ENCODE measurements at places on chromosomes 1 and 21.

GRCh38 chr21:23886828-23887724 is 1720.2 kb downstream of the MRPL39 start:
- no peaks in the 10 kb centered on the region for H3K27me3 ChIP-seq
- no peaks in the 10 kb centered on the region for H3K36me3 ChIP-seq
- no peak for DNase-seq

DNA sequence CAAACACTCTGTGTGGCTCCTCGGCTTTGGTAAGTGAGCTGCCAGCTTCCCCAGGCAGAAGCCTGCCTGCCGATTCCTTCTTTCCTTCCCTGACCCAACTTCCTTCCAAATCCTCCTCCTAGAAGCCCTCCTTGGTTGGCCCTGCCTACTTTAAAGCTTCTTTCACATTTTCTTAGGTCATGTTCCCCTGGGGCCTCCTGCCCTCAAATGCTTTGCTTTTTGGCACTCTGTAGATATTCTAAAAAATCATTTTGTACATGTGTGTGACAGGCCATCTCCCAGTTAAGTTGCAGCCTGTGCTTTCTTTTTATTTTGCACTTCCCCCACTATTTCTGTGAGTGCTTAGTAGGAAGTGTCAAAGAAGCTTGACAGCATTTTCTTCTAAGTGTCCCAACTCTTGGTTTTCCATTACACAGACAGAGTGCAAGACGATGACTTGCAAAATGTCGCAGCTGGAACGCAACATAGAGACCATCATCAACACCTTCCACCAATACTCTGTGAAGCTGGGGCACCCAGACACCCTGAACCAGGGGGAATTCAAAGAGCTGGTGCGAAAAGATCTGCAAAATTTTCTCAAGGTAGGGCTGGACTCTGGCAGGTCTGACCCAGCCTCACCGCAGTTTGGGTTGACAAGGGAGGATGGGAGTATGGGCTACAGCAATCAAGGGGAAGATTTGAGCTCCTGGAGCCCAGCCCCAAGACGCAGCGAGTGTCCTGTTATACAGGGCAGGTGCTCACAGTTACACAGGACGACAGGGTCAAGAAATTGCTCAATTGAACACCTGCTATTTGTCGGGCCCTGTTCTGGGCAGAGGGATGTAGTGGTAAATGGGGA is at the start of gene S100A9:
S100A9 (plus strand) TSS at position 2 of the 838 bp plus-strand sequence; CDS start at position 432, 430 bp downstream.
- no peaks in the 10 kb centered on the region for H3K36me3 ChIP-seq
- no peak within 1 kb of the TSS for H3K4me3 ChIP-seq
- H3K4me1 ChIP-seq, result peaks cover 16% of the 10 kb centered on the region
- no peaks in the 10 kb centered on the region for H3K27me3 ChIP-seq

GRCh38 chr1:88175631-88176226 is 508.3 kb upstream of the PKN2 start:
- H3K27ac ChIP-seq, result no peak overlapping the region
- no peaks in the 10 kb centered on the region for H3K36me3 ChIP-seq
- DNase-seq, result no peak
- no peak overlapping the region for H3K4me3 ChIP-seq
- no peaks in the 10 kb centered on the region for H3K27me3 ChIP-seq
- no peaks in the 10 kb centered on the region for H3K4me1 ChIP-seq

DNA sequence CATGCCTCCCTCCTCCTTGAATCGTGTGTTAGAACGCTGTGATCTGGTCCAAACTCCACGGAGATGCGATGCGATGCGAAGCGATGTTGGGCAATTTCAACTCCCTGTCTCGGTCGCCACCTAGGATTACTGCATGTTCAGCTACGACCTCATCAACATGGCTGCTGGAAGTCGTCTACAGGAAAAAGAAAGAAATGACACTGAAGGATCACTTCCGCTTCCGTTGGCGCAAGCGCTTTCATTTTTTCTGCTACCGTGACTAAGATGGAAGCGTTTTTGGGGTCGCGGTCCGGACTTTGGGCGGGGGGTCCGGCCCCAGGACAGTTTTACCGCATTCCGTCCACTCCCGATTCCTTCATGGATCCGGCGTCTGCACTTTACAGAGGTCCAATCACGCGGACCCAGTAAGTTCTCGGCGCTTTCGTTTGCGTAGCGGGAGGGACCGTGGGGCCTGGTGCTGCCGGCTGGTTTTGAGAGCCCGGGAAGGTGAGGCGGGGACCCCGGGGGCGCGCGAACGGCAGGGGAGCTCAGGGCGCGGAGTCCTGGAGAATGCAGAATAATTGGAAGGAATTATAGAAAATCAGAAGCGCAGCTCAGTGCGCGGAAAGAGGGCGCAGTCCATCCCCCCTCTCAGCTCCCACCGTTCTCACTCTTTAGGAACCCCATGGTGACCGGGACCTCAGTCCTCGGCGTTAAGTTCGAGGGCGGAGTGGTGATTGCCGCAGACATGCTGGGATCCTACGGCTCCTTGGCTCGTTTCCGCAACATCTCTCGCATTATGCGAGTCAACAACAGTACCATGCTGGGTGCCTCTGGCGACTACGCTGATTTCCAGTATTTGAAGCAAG is at the start of gene PSMB4:
PSMB4 (plus strand) TSS at position 250 of the 848 bp plus-strand sequence; CDS start at position 265, 15 bp downstream.
- H3K27ac ChIP-seq, result peak within 1 kb of the TSS; percentile 87
- H3K36me3 ChIP-seq, result peaks cover 23% of the 10 kb centered on the region
- H3K4me1 ChIP-seq, result peaks cover 12% of the 10 kb centered on the region
- DNase-seq, result peak; percentile 58
- no peaks in the 10 kb centered on the region for H3K27me3 ChIP-seq
- peak within 1 kb of the TSS; percentile 77 for H3K4me3 ChIP-seq

DNA sequence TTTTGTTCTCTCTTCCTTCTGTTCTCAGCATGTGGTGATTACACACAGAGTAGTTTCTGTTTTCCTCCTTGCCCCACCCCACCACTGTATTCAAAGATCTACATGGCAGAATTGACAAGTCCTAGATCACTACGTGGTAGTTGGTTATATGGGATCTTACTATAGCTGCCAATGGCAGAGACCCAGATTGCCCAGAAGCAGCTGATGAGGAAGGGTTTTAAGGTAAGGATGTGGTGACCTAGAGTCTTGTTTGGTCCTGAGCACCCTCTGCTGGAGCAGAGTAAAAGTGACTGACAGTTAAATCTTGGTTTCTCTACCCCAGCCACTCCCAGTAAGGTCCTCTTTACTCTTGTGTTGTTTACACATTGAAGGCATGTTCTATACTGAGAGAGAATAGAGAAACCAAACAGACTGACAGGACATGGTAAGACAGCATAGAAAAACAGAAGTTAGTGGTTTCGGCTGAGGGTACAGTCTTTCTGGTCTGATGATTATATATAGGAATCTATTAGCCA is 22.8 kb upstream of the STRIP1 start:
- H3K27me3 ChIP-seq, result no peaks in the 10 kb centered on the region
- peaks cover 28% of the 10 kb centered on the region for H3K36me3 ChIP-seq
- H3K4me1 ChIP-seq, result no peaks in the 10 kb centered on the region
- no peak overlapping the region for H3K27ac ChIP-seq

DNA sequence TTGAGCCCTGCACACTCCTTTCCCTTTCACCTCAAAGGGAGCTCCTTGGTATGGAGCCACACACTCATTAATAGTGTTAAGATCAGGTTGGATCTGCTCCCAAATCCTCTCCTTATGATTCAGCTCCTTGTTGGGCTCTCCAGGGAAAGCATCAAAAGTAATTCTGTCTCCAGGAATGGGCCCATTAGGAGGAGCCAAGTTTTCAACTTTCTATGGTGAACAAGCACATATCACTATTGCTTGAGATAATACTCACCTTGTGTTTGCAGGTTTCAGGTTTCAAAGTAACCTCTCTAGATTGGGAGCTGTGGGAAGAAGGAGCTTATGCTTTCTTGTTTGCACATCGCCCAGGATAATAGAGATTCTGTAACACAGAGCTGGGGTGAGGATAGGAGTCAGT is 164.8 kb downstream of the TNFSF18 start:
- DNase-seq, result no peak
- peaks cover 8% of the 10 kb centered on the region for H3K4me1 ChIP-seq
- H3K27ac ChIP-seq, result no peak overlapping the region
- no peak overlapping the region for H3K4me3 ChIP-seq

- peaks cover 18% of the 10 kb centered on the region for H3K4me1 ChIP-seq
- no peaks in the 10 kb centered on the region for H3K36me3 ChIP-seq
- peak overlapping the region; percentile 62 for H3K27ac ChIP-seq
- H3K4me3 ChIP-seq, result no peak overlapping the region
- H3K27me3 ChIP-seq, result no peaks in the 10 kb centered on the region
These were observed 106.5 kb downstream of the HLCS start for GRCh38 chr21:36859744-36860501.

- peaks cover 8% of the 10 kb centered on the region for H3K36me3 ChIP-seq
- no peak overlapping the region for H3K4me3 ChIP-seq
These were observed 38.2 kb downstream of the NTPCR start for GRCh38 chr1:232988572-232989040.

Data from keratinocyte (primary cell).